Stimulated activated CD8-positive, alpha-beta memory T cell treated with anti-CD3 and anti-CD28 coated beads, Interleukin-7, amount 100 ng/mL, for 1 hour (primary cell): ENCODE measurements at places on chromosomes 2 and 18.

- no peak for DNase-seq
These were observed 124.7 kb upstream of the ZNF516 start for GRCh38 chr18:76619621-76620315.

- DNase-seq = no peak
These were observed 95.3 kb downstream of the PIGN start for GRCh38 chr18:62091487-62092120.

GRCh38 chr2:231800493-231801091 lies 14.3 kb downstream of the COPS7B start:
- DNase-seq = no peak

DNA sequence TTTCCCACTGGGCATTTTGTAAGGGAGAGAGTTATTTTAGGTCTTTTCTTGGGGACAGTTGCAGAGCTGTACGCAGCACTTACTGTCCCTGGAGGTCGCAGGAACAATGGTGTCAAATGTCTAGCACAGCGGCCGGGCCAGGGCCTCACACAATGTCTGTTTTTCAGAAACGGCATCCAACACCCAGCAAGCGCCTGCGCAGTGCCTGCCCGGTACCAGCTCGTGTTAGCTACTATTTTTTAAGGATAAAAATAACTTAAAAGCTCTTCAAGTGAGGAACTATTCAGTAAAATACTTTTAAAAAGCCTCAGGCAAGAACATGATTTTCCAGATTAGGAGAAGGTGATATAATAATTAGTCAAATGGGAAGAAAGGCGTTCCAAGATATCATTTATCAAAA lies 90.0 kb downstream of the MBP start:
- DNase-seq = no peak

- no peak for DNase-seq
These were observed 125.0 kb upstream of the DLX2 start for GRCh38 chr2:172227719-172228118.

- no peak for DNase-seq
These were observed 44.9 kb upstream of the LONRF2 start for GRCh38 chr2:100367163-100367562.

- DNase-seq = no peak
These were observed 108.9 kb downstream of the KLHL29 start for GRCh38 chr2:23493846-23494245.

GRCh38 chr2:98691303-98691702 lies 39.6 kb downstream of the MGAT4A start:
- no peak for DNase-seq

DNA sequence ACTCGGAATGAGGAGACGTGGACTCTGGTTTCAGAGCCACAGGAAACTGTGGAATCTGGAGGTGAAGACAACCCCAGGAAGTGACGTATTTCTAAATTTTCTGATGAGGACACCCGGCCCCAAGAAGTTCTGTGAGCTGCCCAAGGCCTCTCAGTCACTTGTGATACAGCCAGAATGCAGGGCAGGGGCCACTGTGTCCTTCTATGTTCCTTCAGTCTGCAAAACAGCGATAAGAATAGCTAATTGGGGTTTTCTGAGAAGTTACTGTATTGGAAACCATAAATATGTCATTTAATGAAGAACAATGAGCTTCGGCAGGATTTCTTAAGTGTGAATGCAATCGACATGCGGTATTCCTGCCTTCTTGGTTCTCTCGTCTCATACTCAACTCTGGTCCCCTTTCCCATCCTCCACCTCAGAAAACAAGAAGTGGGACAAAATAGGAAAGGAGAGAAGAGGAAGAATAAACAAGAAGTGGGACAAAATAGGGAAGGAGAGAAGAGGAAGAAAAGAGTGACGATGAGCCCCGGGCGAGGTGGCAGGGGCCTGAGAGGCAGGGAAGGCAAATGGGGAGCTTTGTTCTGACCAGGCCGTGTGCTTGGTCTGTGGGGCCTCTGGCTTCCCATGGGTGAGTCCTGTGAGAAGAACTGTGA lies 282.0 kb upstream of the REV1 start:
- DNase-seq = no peak

DNA sequence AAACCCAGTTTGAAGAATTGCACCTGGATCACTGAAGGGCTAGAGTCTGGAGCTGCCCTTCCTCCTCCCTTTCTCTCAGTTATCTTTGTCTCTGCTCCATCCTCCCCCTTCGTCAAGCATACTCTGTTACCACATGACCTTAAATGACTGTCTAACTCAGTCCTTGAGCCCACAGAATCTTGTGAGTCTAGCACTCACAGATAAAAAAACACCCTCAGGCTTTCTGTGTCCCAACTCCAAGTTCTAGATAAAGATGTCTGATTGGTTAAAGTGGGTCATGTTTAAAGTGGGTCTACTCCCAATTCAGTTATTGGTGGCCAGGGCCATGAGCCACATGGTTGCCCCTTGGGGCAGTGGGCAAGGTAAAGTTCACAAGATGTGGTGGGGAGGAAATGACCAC lies 53.5 kb upstream of the CYP1B1 start:
- DNase-seq = no peak

DNA sequence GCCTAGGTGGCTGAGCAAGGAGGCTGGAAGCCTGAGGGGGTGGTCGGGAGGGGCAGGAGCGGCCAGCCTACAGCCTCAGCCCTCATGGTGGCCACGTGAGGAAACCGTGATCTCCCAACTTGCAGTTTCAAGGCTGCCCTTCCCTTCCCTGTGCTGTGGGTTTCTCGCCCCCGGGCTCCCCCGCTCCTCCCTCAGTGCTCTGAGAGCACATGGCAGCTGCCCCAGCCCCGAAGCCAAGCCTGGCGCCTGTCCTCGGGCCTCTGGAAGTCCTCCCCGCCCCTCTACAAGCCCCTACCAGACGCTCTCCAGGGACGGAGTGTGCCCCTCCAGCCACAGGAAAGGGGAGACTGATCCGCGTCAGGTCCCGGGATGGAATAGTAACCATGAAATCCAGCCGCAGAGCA lies 586 bp upstream of the ANKRD23 start:
- DNase-seq = no peak

- DNase-seq = no peak
These were observed 32.1 kb upstream of the SLC66A3 start for GRCh38 chr2:11123001-11123809.

DNA sequence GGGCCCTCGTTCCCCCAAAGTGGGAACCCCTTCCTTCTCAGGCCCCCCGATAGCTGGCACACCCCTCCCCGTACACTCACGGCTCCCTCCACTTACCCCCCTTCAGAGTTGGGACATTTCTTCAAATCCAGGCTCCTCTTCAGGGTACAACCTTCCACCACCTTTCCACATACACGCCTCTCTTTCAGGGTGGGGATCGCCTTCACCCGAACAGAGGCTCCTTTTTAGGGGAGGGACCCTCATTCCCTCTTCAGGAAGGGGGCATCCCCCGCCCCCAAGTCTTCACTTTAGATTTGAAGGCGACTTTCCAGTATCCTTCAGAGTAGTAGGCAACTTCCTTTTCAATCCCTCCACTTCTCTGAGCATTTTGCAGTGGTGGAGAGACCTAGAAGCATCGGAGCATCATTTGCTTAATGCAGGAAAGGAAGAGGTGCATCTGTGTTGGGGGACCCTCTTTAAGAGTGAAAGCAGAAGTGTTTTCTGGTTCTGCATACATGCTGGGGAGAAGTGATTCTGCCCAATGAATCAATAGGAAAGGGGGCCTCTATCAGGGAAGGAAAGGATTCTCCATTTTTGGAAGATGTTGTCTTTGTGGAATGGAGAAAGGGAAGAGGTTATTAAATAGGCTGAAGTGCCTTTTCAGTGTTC lies 845 bp downstream of the EML4 start:
- no peak for DNase-seq

DNA sequence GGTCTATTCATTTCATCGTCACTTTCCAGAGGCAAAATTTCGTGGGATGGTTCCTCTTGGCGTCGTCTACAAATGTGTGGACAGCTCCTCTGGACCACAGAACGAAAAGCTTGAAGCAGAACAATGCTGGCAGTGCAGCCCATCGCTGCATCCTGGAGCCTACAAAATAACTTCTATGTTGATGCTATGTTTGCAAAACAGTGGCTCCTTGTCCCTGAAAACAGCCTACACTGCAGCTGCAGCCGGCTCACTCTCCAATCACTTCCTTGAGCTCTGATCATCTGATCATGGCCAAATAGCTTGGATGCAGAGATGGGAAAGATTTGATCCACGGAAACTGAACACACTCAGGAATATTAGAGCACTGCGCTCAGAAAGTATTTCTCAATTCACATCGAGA lies 60.0 kb downstream of the DOCK10 start:
- DNase-seq = no peak
